ENCODE measurements at places on chromosomes 6 and 20.

- DNase-seq: no peak
Measured at GRCh38 chr20:34549291-34549928, 9.1 kb upstream of the MAP1LC3A start.

- DNase-seq: peak; percentile 18
Measured at GRCh38 chr6:15317934-15318902, 72.3 kb downstream of the JARID2 start.

DNA sequence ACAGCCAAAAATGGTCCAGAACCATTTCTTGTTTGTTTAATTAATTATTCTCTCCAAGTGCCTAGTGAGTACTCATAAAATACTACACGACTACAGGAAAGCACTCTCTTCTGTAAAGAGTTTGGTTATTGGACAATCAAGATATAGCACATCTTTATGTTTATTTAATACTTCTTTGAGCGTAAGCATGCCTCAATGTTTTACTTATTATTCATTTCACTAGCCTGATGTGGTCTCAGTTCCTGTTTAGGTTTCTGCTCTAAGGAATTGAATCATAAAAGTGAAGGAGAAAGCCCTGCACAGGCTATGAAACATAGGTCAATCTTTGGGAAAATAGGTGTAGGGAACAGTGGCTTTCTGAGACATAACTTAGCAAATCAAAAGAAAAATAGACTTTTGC, 45.9 kb upstream of the AIG1 start:
- DNase-seq: no peak

- DNase-seq: no peak
Measured at GRCh38 chr20:51163996-51164600, 141.2 kb upstream of the KCNG1 start.

DNA sequence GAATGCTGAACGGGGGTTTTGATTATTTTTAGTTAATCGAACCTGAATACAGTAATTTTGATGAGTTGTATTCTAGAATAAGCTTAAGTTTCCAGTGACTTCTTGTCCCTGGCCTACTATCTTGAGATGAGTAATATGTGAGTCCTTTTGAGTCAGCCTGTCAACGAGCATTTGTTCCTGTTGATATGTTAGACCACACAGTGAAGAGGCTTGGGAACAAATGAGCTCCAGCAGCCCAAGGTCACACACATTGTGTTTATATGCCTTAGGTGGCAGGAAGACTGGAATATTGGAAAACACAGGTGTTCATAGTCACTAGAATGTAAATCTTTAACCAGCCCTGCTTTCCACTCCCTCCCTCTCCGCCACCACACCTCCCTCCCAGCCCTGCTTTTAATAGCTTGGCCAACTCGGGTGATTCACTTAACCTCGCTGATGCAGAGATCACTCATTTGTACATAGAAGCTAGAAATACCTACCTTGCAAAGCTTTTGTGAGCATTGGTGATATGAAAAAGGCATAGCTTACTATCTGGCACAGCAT, 9.1 kb downstream of the SMPDL3A start:
- DNase-seq: no peak

DNA sequence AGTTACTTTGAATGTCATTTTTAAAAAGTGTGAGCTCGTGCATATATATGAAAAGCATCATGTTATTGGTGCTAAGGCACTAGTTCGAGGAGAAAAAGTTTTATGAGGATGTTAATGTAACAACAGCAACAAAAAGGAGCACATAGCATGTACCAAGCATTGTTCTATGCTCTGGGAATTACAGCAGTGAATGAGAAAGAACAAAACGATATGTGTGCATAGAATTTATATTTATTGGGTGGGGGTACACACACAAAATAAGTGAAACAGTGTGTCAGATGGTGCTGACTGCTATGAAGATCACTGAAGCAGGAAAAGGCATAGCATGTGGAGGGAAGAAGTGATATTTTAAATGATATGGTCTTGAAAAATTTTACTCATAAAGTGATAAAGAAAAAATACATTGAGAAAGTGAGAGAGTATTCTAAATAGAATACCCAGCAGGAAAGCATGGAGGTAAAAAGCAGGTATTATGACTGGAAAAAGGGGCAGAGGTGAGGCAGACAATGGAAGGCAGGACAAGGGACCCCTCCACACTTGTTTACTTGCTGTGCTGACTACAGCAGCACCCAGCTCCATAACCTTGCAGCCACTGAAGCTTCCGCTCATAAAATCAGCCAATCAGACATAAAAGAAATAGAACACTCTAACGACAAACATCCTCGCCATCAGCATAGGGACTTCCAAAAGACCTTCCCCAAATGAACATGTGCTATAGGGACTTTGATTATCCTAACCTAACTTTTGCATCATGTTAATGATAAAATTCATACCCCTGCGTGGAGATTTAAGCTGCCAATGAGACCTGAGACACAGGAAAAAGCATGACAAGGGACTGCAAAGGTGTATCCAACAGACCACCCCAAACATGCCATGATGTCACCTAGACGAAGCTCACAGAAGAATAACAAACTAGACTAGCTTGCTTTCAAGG, 119.9 kb downstream of the HFE start:
- DNase-seq: no peak

DNA sequence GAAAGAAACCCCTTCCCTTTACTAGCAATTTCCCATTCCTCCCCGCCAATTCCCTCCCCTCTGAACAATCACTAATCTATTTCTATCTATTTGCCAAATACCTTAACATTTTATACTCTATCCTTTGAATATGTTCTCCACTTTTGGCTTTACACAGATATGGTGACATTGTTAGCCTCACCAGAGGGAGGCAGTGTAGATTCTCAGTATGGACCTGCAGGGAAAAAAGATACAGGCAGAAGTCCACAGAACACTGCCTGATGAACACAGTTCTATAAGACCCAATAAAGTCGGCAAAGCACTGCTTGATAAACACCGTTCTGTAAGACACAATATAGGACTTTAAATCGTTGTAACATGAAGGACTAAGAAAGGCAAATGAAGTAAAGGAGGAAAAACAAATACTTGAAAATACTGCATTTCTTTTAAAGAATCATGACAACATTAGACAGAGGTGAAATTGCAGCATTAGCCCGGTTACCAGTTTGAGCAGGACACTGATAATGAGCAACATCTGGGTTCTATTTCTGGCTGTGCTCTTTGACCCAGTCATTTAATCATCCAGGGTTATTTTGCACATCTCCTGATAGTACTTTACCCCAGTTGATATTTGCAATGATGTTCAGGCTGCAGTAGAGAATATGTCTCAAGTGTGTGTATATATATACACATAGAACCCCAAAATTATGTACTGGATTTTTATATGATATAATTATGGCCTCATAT, 296.8 kb downstream of the UTRN start:
- DNase-seq: no peak

GRCh38 chr20:48492015-48492714, 335.6 kb downstream of the PREX1 start:
- no peak for DNase-seq

DNA sequence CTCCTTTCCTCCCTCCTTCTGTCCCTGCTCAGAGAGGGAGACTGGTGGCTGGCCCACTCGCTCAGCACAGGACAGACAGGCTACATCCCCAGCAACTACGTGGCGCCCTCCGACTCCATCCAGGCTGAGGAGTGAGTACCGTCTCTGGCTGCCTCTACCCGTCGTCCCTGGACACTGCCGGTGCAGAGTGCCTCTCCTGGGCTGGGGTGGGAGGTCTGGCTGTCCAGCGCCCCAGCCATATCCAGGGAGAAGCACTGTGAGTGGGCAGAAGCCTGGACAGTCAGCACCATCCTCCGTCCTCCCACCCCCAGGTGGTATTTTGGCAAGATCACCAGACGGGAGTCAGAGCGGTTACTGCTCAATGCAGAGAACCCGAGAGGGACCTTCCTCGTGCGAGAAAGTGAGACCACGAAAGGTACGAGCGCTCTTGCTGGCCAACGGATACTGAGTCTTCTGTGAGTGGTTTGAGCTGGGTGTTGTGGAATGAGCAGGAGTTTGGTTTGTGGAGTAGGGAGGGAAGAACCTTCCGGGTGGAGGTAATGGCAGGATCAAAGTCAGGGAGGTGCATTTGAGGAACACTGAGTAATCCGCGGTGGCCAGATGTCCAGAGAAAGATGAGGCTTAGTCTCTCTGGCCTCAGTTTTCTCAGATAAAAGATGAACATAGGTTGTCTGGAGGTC, 48.1 kb downstream of the SRC start:
- DNase-seq: no peak

DNA sequence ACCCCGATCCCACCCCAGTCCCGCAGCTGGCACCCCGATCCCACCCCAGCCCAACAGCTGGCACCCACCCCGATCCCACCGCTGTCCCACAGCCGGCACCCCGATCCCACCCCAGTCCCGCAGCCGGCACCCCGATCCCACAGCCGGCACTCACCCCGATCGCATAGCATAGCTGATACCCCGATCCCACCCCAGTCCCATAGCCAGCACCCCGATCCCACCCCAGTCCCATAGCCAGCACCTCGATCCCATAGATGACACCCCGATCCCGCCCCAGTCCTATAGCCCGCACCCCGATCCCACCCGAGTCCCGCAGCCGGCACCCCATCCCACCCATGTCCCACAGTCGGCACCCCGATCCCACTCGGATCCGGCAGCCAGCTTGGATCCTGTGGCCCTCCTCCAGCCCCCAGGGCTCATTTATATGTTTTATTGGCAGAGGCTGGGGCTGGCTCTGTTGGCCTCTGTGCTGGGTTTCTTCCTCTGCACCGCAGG, 897 bp upstream of the GMEB2 start:
- no peak for DNase-seq

GRCh38 chr6:123580331-123580730, 56.4 kb downstream of the TRDN start:
- no peak for DNase-seq

- DNase-seq: peak; percentile 58
Measured at GRCh38 chr20:62368976-62369814, 2.1 kb upstream of the LAMA5 start.

- DNase-seq: no peak
Measured at GRCh38 chr20:23646106-23646873, 8.5 kb upstream of the CST3 start.

- no peak for DNase-seq
Measured at GRCh38 chr6:156123731-156124130, 653.4 kb upstream of the ARID1B start.

GRCh38 chr6:135331002-135331401, 149.9 kb downstream of the MYB start:
- DNase-seq: no peak

- DNase-seq: no peak
Measured at GRCh38 chr6:24273096-24273870, 84.6 kb downstream of the DCDC2 start.

GRCh38 chr6:167706313-167707109, 120.2 kb upstream of the AFDN start:
- no peak for DNase-seq

DNA sequence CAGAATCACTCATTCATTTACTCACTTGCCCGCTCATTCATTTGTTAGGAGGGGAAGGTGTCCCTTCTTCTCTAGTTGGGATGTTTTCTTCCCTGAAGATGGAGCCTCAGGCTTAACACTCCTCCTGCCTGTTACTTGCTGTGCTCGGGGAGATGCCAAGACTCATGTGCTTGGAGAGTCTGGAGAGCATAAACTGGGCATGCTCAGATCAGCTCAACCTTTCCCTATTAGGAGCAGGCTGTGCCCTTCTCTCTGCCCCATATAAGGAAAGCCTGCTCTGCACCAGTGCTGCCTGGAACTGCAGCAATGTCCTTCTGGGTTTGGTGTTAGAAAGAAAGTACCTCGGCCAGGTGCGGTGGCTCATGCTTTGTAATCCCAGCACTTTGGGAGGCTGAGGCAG, 18.0 kb upstream of the UBE2V1 start:
- no peak for DNase-seq

DNA sequence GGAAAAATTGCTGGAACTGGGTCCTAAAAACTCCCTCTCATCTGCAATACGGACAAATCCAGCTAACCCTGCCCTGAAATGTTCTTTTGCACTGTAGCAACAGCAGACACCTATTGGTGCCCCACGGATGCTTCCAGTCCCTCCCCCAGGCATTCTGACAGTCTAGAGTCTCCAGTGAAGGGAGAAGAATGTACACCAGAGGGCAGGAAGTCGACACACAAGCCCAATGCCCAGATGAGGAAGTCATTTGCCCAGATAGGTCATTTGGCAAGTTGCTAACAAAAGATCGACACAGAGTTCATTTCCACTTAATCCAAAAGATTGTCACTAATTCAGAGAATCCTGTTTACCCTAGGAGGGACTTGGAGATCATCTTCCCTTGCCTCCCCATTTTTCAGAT, 293.0 kb upstream of the PRDM1 start:
- no peak for DNase-seq

- DNase-seq: no peak
Measured at GRCh38 chr6:129732034-129732433, 22.1 kb upstream of the ARHGAP18 start.

- DNase-seq: no peak
Measured at GRCh38 chr6:16322666-16323312, 84.4 kb downstream of the GMPR start.

DNA sequence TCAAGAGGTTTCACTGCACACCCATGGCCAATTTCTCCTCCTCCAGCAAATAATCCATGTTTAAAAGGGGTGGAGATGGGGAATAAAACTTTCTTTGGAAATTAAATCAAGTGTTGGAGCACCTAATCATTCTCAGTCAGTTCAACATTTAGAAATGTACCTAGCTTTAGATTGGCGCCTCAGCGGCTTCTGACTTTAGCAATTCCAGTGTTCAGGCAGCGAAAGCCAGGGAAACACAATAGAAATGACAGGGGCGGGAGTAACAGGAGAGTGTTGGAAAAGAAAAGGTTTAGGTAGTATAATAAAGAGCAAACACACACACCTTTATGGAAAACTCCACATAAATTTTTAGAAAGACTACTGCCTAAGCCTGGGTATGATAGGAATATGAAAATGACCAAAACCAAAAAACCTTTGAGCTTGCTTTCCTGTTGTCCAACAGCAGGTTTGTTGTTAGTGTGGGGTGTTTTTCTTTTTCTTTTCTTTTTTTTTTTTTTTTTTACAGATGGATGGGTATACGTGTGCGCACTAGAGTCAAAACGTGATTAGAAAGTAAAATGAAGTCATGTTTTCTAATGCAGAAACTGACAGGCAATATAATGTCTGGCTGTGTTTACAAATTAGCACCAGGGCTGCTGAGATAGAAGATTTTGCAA, 7.7 kb downstream of the TFAP2A start:
- no peak for DNase-seq

DNA sequence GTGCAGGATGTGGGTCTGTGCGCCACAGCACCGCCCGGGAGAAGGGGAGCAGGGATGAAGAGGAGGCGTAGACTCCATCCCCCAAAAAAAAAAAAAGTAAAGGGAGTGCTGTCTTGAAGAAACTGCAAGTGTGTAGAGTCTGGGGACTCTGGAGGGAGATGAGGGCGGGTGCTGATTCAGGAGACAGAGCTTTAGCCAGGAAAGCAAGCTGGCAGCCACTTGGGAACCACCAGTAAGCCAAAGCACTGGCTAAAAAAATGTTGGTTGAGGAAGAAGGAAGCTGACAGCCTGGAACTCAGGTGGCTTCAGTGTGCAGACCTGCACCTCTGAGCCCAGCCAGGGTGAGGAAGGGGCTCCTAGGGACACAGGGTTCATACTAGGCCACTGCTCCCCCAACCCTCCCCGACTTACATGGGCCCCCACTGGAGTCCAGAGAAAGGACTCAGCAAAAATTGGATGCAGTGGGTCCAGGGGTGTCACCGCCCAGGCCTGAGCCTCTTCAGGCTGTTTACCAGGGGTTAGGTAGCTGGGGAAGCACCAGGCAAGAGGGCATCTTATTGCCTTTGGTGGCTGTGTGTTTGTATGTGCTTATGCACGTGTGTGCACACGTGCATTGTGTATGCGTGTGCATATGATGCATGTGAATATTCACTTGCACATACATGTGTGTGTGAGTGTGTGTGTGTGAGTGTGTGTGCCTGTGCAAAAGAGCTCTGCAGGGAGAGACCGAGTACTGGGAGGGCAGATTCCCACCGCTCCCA, 153.5 kb upstream of the MLN start:
- DNase-seq: no peak

GRCh38 chr6:139376604-139377218, 2.3 kb upstream of the CITED2 start:
- DNase-seq: no peak

All from neural crest cell (in vitro differentiated cells).